ENCODE measurements at places on chromosomes 1 and 21.
A peak's percentile ranks its signal among the peaks of the same experiment; 100 is the strongest.

DNA sequence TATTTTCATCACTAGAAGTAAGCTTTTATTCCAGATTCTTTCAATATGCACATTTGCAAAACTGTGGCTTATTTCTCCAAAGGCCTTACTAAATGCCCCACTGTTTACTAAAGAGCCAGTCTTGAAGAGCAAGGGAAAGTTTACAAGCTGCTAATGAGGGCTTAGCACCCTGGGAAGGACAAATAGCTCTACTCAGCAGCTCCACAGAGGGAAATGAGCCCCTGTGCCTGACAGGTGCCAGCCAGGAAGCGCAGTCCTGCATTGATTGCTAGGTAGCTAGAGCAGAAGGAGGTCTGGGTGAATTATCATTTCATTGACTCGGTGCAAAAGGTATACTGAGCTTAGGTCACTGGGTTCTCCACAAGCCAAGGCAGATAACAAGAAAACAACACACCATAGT is 307.0 kb downstream of the SETD4 start:
- no peak for DNase-seq

GRCh38 chr21:42042651-42043050 is 28.5 kb upstream of the UMODL1 start:
- no peak for DNase-seq

- no peak for DNase-seq
Observed at GRCh38 chr1:41532206-41532975, 47.9 kb upstream of the EDN2 start.

DNA sequence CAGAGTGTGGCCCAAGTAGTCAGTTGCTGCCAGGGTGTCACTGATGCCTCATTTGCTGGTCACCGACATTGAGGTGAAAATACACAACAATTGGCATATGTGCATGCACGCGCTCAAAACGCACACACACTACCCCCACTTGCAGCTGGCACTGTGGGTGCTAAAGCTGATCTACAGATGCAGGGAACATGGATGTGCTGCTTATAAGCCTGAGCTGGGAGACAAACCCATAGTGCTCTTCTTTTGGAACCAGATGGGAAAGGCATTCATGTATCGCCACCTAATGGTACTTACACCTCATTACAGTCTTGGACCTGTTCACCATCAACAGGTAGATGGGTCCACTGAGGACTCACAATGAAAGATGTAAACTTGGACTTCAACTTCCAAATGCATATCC is 70.3 kb upstream of the CAMK1G start:
- DNase-seq: peak; percentile 11

DNA sequence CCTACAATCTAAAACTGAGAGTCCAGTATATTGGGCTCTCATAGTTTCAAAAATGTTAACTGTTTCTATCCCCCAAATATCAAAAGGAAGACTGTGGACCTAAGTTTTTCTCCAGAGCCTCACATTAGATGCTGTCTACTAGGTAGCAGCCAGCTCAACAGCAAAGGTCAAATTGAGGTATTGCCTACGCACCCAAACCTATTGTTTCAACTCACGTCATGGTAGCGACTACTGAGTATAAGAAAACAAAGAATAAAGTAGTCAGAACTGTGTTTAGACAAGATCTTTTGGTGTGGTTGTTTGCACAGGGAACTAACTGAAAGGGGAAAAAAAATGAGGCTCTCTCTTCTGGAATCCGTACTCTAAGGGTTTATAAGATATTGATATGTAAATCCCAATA is 173.2 kb downstream of the LBR start:
- DNase-seq: no peak

DNA sequence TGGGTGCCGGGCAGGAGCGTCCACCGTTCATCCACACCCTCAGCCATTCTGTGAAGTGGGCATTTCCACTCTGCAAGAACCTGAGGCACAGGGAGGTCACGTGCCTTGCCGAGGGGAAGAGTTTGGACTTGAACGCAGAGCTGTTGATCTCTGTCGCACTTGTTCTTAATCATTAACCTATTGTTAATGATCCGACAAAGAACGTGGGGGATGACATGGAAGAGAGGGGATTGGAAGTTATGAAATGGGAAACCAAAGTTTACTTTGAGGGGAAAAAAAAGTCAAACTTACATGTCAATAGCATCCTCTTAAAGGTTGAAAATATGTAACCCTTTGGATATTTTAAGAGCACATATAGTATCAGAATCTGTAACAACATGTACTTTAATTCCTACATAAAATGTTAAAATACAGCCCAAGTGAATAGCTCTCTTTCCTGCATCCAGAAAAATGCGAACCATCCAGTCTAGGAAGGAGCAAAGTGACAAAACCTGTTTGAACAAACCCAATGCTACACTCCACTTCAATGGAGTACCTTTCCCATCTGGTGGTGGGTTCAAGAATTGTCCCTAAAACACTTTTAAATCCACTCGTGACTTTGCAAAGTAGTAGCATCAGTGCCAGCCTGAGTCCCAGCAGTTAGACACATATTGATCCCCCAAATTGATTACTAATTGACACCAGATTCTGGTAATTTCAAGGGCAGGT is 75.5 kb downstream of the SETD4 start:
- no peak for DNase-seq

DNA sequence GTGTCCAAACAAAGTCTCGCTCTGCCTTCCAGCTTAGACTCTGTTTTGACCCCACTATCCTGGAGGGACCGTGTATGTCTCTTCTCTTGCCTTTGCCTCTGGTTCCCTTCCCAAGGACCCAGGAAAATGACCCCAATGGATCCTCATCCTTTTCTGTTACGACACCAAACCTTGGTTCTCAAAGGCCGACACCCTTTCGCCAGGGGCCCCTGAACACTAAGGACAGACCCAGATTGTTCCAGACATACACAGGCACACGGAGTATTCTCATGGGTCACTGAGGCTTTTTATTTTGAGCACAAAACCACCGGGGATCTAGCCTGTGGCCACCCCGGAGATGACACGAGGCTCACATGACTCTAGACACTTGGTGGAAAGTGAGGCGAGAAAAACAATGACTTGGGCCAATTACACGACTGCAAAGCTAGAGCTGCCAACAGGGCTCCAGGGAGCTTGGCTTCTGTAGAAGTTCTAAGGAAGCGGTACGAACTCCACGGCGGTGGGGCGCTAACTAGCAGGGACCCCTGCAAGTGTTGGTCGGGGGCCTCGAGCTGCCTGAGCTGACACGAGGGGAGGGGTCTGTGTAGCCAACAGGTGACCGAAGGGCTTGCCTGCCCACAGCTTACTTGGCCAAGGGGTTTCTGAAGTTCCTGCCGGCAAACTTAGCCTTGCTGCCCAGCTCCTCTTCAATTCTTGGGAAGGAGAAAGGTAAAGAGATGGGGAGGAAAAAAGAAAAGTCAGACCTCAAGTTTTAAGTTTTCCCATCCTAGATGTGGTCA is 17.6 kb downstream of the ENO1 start:
- DNase-seq: no peak

Data from NCI-H1930 (cell line).